ENCODE measurements at places on chromosomes 16 and 17. TPM values are rescaled to one million over a fixed set of nuclear protein-coding genes. Genes with fewer than 3 reads are reported as not detected.

DNAAF8 gene
- total RNA-seq: 2.4 TPM

SHBG gene
- total RNA-seq: 0.31 TPM

CUEDC1 gene
- 54.2 TPM for total RNA-seq

PSMD3 gene
- total RNA-seq: 172 TPM

ATMIN gene
- 30.2 TPM for total RNA-seq

SECTM1 gene
- total RNA-seq: 2.5 TPM
